ENCODE measurements at places on chromosomes 12 and 14.

DNA sequence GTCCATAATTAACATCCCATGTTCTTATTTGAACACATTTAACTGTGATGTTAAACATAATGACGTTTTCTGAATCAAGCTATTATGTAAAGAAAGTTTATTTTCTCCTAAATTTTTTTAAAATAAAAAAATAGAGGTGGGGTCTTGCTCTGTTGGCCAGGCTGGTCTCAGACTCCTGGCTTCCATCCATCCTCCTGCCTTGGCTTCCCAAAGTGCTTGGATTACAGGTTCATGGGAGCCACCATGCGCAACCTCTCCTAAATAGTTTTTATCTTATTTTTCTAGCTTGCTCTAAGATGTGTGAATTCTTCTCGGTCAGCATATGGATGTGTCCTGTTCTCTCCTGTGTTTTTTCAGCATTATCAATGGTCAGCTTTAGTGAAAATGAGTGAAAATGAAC, 3.2 kb downstream of the RAD9B start:
- DNase-seq: no peak

- DNase-seq: no peak
These were observed 7.8 kb upstream of the OTUB2 start for GRCh38 chr14:94018308-94018707.

GRCh38 chr14:34237081-34237480, 225.0 kb downstream of the SPTSSA start:
- no peak for DNase-seq

DNA sequence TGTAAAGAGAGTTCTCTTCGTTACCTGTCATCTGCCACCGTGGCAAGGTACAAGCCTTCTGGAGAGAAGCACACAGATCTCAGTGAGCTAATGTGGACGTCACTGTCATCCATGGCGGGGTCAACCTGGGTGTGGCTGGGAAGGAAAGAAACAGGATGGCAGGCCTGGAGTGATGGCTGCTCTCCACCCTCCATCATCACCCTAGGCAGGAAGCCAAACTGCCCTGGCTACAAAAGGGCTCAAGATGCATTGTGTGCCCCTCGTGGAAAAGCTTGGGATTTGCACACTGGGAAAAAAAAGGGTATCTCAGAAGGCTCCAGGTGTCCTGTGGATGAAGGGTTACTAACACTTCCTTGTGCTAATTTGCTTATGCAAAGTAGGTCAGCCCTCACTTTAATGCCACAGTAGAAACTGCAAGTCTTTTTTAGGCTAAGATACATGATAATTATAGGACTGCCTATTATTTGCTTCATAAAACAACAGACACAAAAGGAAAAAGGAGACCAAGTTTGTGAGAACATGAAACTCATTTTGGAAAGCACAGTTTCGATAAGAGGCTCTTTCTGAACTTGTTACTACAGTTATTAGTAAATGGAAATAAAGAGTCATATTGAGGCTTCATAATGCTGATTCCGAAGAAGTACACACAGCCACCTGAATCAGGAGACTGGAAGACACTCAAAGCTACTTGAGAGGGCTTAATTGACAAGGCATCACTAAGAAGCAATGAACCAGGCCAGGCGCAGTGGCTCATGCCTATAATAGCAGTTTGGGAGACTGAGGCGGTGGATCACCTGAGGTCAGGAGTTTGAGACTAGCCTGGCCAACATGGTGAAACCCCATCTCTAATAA, 18.9 kb downstream of the RFC5 start:
- no peak for DNase-seq

DNA sequence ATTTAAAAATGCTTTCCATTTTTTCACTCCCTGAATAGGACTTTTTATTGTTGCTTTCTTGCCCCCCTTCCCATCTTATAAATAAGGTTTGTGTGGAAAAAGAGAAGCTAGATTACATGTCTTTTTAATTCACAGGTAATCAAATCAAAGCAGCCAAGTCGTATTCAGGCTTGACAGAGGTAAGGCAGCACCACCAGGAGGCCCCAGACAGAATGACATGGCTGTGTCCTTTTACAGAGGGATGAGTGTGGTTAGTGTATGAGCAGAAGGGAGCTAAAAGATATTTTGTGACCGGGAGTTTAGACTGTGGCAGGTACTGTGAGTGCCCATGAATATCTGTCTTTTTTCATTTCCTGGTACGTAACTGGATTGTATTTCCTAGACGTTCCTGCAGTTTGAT, 596.1 kb downstream of the ETNK1 start:
- DNase-seq: no peak

GRCh38 chr14:51445001-51445390, 204.9 kb downstream of the TMX1 start:
- no peak for DNase-seq

DNA sequence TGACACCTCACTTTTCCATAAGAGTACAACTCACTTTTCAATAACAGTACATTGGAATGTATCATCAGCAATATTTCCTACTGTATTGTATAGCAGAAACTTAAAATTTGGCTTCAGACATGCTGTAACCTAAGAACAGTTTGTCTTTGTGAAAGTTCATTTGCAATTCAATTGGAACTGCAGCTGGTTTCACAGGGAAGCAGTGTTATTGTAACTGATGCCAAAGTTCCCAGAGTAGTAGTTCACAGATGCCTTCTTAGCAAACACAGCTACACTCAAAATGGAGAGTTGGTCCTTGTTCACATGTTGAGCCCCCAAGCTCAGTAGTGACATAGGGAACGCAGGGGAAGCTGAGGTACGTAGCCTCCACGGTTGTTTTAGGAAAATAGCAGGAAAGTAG, 23.3 kb downstream of the PPP1R36 start:
- DNase-seq: no peak

DNA sequence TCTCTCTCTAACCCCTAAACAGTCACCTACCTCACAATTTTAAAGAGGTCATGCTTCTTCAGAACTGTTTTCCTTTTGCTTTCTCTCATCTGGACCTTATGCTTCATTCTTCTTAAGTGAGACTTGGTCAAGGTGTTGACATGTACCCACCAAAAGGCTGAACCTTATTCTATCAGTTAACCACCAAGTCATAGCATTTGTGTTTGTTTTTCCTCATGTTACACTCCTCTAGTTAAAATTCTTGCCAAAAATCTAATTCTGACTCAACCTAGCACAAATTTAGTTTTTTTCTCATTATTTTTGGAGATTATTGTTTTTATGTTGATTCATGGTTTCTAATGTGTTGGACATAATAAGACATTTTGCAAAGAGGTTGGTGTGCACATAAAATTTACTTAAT, 578.6 kb downstream of the SLC16A7 start:
- DNase-seq: no peak

DNA sequence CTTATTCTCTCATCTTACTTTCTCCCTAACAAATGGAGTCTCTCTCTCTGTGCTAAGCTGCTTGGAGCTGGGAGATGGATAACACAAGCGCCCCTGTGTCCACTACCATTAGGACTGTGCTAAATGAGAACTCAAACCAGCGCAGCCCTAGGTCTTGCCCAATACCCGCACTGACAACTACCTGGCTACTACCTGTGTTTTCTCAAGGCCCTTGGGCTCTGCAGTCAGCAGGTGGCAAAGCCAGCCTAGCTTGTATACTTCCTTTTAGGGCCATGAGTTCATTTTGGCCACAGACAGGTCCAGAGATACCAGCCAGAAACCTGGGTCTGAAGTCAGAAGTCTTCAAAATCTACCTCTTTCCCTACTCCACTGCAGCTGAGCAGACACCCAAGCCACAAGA, 13.0 kb upstream of the SLCO1B1 start:
- DNase-seq: no peak

DNA sequence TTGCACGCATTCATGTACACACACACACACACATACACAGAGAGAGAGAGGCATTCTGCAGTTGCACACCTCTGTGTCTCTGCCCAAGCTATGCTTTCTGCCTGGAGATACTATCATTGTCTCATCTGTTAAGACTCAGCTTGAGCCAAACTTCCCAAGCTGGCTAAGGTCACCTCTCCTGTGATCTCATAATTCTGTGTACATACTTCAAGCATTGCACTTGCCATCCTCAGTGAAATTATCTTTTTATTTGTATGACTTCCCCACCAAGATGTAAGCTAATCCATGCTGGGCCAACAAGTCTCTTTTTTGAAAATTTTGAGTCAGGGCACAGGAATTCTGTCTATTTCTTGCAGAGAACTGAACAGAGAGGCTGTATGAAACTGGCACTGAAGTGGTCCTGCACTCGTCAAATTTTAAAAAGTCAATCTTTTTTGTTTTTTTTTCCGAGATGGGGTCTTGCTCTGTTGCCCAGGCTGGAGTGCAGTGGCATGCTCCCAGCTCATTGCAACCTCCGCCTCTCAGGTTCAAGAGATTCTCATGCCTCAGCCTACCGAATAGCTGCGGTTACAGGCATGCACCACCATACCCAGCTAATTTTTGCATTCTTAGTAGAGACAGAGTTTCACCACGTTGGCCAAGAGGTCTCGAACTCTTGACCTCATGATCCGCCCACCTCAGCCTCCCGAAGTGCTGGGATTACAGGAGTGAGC, 44.3 kb downstream of the TMTC1 start:
- DNase-seq: no peak

- no peak for DNase-seq
These were observed 77.5 kb downstream of the GALNT9 start for GRCh38 chr12:132251741-132252490.

DNA sequence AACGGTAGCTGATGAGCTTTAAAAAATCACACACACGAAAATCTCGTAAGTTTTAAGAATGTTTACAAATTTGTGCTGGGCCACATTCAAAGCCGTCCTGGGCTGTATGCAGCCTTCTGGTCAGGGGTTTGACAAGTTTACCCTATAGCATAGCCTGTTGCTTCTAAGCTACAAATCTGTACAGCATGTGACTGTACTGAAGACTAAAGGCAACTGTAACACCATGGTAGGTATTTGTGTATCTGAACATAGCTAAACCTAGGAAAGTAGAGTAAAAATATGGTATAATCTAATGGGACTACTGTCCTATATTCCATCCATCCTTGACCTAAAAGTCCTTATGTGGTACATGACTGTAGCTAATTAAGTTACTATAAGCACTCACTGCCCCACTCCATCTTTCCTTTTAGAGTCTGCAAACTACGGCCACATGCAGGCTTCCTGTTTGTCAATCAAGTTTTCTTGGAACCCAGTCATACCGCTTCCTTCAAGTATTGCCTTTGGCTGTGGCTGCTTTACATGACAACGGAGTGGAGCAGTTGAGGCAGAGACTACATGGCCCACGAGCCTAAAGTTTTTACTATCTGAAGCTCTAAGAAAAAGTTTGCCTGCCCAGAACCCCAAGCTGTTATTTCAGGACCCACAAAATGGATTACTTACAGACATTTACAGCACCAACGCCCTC, 18.5 kb downstream of the KRT7 start:
- no peak for DNase-seq

DNA sequence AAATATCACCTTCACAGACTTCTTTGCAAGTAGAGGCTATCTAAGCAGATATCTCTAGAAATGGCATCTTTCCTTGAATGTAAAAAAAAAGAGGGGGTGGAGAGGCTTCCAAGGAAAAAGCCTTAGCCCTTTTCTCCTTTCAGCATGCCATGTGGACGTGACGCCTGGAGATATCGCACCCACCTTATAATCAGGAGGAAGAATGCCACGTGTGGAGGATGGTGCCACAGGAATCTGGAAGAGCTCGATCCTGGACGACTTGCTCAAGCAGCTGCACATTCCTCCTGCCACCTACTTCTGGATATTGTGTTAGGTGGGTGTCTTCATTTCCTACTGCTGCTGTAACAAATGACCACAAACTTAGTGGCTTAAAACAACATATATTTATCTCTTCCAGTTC, 203.6 kb downstream of the NUAK1 start:
- no peak for DNase-seq

DNA sequence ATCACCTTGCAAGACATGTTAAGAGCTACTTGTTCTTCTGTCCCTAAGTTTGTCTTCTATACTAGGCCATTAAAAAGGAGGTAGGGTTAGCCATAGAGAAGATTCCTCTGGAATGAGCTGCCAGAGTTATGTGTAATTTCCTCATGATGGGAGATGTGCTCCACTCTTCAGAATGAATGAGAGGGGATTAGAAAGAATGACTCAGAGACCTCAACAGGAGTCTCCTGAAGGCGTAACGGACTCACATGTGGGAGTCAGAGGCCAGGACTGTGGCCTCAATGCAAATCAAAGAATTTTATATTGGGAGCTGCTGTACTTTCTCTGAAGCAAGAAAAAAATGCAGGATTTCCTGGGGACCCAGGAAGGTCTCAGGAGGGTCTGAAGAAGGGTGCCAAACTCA, 87.8 kb upstream of the ATXN7L3B start:
- DNase-seq: no peak

GRCh38 chr14:63712123-63712522, 15.7 kb downstream of the SGPP1 start:
- DNase-seq: no peak

DNA sequence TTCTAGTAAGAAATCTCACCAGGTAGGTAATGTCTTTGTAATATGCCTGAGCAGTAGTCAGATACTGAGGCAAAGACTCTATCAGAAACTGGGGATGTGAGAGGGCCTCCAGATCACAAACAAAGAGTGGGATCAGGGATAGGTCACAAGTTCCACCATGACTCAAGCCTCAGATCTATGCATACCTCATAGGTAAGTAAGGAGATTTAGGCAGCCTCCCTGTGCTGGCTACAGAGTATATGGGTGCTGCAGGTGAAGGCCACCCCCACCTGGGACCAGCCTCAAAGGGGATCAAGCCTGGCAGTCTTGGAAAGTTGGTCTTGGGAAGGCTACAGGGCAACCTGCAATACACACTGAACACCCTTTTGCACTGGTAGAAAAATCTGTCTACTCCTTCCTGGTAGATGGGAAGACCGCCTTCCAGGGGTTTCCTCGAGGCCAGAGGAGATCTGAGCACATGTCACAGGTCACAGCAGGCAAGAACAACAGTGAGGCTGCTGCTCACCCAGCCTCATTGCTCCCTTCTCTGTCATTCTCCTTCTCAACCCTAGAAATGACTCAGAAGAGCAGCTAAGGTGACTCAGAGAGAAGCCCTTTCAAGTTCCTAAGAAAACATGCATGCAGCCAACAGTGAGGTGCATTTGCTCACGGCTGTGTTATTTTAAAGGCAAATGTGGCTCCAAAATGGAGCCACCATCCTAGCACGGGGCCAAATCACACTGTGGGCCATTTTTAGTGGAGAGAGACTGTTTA, 143.4 kb upstream of the CDKN3 start:
- DNase-seq: no peak

DNA sequence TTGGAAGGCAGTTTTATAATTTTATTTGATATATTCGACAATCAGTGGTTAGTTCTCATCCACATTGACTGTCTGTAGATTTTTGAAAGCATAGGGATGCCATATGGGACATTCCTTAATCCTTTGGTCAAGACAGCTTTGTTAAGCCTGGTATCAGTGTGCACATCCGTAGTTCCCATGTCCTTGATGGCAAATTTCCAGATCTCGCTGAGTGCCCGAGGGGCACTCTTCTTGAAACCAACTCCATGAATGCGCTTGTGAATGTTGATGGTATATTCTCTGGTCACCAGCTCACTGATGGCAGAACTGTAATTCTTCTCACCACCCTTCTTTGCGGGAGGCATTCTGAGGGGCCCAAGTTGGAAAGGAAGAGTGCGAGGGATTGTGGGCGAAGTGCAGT, 6.1 kb upstream of the DENND5B start:
- no peak for DNase-seq

All from T-helper 9 cell (primary cell).